ENCODE measurements at places on chromosomes 5 and 9. TPM values are rescaled to one million over a fixed set of nuclear protein-coding genes. Genes with fewer than 3 reads are reported as not detected.

- DNase-seq: no peak
Measured at GRCh38 chr5:27412384-27412783, 374.0 kb upstream of the CDH9 start.

DNA sequence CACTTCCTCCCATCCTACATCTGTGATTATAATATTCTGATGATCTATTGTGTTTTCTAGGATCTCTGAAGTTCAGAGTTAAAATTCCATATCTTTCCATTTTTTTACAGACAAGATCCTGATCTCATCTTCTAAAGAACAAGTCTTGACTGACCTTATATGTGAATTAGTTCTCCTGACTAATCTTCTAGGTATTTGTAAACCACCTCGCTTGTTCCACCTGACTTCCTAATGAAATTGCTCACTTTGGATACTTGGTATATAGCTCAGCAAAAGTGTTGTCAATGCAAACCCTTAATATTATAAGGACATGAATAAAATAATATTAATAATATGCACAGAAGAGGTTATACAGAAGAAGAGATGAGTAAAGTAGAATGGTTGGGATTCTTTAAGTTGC, 68.2 kb upstream of the NR4A3 start:
- DNase-seq: no peak

DNA sequence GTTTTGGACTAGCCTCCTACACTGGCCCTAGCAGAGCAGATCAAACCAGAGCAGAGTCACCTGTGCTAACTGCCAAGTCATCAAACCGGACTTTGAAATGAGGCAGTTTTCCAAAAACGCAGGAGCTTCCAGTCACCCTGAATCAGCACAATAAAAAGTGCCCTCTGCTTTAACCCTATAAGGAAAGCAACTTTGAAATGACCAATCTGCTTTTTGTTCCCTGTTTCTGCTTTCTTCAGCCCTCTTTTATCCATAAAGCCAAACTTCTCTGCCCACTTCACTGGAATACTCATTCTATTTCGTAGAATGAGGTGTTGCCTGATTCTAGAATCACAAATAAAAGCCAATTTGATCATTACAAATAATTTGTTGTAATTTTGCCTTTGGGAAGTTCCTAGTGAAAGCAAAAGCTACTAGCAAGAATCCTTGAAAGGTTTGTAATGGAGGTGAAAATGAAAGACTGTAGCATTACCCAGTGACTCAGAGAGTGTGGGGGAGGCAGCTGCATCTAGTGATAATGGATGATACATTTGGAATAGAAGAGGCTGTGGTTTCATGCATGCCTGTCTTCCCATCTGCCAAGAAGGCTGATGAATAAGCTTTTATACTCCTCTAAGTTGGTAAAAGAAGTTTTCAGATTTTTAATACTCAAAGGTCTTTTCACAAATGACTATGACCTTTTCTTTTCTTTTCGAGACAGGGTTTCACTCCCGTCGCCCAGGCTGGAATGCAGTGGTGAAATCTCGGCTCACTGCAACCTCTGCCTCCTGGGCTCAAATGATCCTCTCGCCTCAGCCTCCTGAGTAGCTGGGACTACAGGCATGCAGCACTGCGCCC, 14.9 kb downstream of the SPAAR start:
- DNase-seq: no peak

- DNase-seq: no peak
Measured at GRCh38 chr5:60700416-60700757, 421 bp upstream of the DEPDC1B start.

CCL28 gene
- total RNA-seq: 8.6 TPM

DNA sequence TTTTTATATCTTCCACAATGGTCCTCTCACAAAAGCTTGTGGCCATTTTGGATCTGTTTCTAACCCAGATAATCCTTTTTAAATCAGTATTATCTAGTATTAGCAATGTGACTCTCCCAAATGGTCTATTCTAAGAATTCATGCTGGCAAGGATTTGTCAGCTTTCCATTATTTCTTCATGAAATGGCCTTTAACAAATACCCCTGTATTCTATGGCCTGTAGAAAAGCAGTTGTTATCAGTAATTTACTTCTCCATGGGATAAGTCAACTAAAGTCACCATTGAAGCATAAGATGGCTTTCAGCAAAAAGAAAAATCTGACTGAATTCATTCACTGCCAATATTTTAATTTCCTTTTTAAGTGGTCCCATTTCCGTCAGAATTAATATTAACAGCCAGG, 346.4 kb upstream of the FAM174A start:
- DNase-seq: no peak

PAXX gene
- total RNA-seq: 66.2 TPM

- DNase-seq: no peak
Measured at GRCh38 chr5:53820119-53820801, 259.8 kb downstream of the NDUFS4 start.

MEIKIN gene
- total RNA-seq: not detected

- no peak for DNase-seq
Measured at GRCh38 chr9:107387409-107387808, 102.2 kb downstream of the KLF4 start.
